Left renal cortex interstitium (tissue), 4 donors: ENCODE measurements at places on chromosomes 3 and 15. TPM values are rescaled to one million over a fixed set of nuclear protein-coding genes. Genes with fewer than 3 reads are reported as not detected.

ACKR4 gene
- polyA plus RNA-seq, result 1.8 TPM

MYZAP gene
- polyA plus RNA-seq, result 5.4 TPM

RLBP1 gene
- not detected for polyA plus RNA-seq

ATP8B4 gene
- 3.0 TPM for polyA plus RNA-seq

CYP8B1 gene
- polyA plus RNA-seq, result 0.86 TPM

PLAAT1 gene
- polyA plus RNA-seq, result 3.3 TPM

DZIP1L gene
- 27.6 TPM for polyA plus RNA-seq

SPATA12 gene
- polyA plus RNA-seq, result 0.14 TPM

CSPG5 gene
- 1.4 TPM for polyA plus RNA-seq

LMAN1L gene
- not detected for polyA plus RNA-seq

CHRD gene
- polyA plus RNA-seq, result 15.0 TPM

LRRC34 gene
- polyA plus RNA-seq, result 8.2 TPM

TPRG1 gene
- 0.45 TPM for polyA plus RNA-seq

GOLIM4 gene
- 113 TPM for polyA plus RNA-seq

TNFAIP8L3 gene
- polyA plus RNA-seq, result 1.4 TPM

VEPH1 gene
- 60.4 TPM for polyA plus RNA-seq

SLC28A2 gene
- 0.99 TPM for polyA plus RNA-seq

GADL1 gene
- polyA plus RNA-seq, result 3.2 TPM

SLC12A8 gene
- 5.5 TPM for polyA plus RNA-seq
